ENCODE measurements at places on chromosomes 1 and 21.
A peak's percentile ranks its signal among the peaks of the same experiment; 100 is the strongest.

GRCh38 chr1:59057211-59057694, 239.6 kb upstream of the FGGY start:
- no peak for DNase-seq

DNA sequence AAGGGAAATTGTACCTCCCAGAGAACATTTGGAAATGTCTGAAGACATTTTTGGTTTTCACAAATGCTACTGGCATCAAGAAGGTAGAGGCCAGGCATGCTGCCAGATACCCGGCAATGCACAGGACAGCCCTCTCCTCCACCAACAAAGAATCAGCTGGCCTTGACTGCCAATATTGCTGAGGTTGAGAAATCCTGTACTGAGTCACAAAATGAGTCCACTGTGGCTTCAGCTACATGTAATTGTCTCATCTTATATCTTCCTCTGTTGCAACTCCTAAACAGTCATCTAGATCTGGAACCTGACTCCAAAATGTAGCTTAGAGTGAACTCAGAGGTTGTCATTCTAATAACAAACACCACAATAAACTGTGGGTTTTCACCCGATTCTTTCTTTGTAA, 327.5 kb upstream of the POGK start:
- peak; percentile 1 for DNase-seq

GRCh38 chr1:163321311-163322305, at the start of gene NUF2:
Gene NUF2, plus strand, starts transcription at chr1:163321954. Its CDS starts 4,098 bp downstream, at chr1:163326052.
- DNase-seq: peak; percentile 96

GRCh38 chr1:245862812-245863540, 644.1 kb downstream of the SMYD3 start:
- DNase-seq: no peak

- DNase-seq: no peak
These were observed 14.7 kb downstream of the COA7 start for GRCh38 chr1:52683367-52683940.

DNA sequence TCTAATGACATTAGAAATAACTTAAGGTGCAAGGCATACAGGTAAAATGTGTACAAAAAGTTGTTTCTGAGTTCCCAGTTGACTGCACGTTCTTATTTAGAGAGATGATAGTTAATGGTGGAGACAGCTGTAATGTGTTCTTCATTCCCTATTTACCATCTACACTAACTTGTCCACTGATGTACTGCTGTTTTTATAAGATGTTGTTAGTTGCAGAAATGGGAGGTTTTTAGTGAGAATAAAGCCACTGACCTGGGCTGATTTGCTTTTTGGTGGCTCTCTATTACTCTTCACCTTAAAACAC, 122.9 kb upstream of the LYPLAL1 start:
- no peak for DNase-seq

GRCh38 chr1:76759171-76759860, 108.0 kb upstream of the ST6GALNAC5 start:
- DNase-seq: no peak

GRCh38 chr1:207345644-207346477, 24.4 kb downstream of the CD55 start:
- no peak for DNase-seq

- no peak for DNase-seq
These were observed 28.6 kb upstream of the DUSP23 start for GRCh38 chr1:159752135-159752580.

DNA sequence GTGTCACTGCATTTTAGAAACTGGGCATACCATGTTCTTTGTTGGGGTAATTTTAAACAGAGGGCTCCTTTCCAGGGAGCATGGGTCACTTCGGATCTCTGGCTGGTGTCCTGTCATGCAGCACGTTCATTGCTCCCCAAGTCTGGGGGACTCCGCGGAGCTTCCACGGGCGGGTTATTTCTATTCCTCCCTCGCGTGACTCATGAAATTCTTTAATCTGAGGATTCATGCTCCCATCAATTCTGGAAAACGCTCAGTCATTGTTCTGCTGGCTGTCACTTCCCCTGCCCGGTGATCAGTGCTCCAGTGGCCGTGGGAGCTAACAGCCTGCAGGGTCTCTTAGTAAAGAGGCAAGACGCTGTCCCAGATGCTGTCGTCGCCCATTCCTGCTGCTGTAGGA, 28.1 kb downstream of the CFAP74 start:
- no peak for DNase-seq

- DNase-seq: no peak
These were observed 294.6 kb downstream of the RPS6KC1 start for GRCh38 chr1:213345621-213346020.

DNA sequence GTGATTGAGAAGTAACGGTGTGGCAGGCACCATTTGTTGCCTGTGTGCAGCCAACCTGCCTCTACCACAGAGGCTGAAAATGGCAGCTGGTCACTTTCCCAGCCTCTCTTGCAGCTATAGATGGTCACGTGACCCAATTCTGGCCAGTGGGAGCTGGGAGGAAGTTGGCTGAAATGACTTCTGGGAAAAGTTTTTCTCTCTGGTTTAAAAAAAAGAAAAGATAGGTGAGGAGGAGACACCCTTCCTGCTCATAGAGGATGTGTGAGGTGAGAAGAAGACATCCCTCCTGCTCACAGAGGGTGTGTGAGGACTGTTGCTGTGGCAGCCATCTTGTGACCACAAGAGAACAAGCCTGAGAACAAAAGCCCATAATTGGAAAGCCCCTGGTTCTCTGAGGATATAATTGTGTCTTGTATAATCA, 122.8 kb downstream of the SYF2 start:
- no peak for DNase-seq

GRCh38 chr1:224329842-224330753, at the start of gene NVL:
Gene NVL, minus strand, starts transcription at chr1:224330172. Its CDS starts 45 bp downstream, at chr1:224330127.
- peak; percentile 83 for DNase-seq

DNA sequence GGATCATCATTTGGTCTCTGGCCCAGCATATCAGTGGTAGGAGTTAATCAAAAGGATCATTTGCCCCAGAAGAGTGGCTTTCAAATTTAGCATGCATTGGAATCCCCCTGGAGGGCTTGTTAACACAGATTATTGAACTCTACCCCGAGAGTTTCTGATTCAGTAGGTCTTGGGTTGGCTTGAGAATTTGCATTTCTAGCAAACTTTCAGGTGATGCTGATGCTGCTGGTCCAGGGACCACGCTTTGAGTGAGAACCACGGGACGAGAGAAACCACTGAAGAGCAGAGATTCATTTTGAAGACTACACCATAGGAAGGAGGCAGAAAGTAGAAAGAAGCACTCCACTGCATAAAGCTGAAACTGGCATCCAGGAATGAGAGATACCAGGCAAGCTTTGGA, 81.3 kb upstream of the DUSP10 start:
- no peak for DNase-seq

- DNase-seq: no peak
These were observed 545 bp downstream of the PATJ start for GRCh38 chr1:61742620-61743430.

DNA sequence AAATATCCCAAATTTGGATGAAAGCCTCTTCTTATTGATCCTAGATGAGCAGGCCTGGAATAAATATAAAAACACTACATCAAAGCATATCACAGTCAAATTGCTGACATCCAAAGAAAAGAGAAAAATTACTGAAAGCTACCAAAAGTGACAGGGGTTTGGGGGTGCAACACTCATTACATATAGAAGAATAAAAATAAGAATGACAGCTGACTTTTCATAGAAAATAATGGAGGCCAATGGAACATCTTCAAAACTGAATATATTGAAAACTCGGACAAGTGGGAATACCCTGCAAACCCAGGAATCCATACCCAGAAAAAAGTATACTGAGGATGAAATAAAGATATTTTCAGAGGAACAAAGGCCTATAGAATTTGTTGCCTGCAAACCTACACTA, 84.0 kb downstream of the FOXJ3 start:
- no peak for DNase-seq

DNA sequence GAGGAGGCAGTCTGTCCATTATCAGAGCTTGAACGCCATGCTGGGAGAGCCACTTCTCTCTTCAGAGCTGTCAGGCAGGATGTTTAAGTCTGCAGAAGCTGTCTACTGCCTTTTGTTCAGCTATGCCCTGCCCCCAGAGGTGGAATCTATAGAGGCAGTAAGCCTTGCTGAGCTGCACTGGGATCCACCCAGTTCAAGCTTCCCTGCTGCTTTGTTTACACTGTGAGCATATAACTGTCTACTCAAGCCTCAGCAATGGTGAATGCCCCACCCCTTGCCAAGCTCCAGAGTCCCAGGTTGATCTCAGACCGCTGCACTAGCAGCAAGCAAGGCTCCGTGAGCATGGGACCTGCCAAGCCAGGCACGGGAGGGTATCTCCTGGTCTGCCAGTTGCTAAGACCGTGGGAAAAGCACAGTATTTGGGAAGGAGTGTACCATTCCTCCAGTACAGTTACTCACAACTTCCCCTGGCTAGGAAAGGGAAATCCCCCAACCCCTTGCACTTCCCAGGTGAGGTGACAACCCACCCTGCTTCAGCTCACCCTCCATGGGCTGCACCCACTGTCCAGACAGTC, 32.5 kb downstream of the RGS13 start:
- no peak for DNase-seq

Data from bone marrow (tissue), 2 donors.